Cortex of kidney (tissue), 1 donor: ENCODE measurements at places on chromosomes 7 and 10.

DNA sequence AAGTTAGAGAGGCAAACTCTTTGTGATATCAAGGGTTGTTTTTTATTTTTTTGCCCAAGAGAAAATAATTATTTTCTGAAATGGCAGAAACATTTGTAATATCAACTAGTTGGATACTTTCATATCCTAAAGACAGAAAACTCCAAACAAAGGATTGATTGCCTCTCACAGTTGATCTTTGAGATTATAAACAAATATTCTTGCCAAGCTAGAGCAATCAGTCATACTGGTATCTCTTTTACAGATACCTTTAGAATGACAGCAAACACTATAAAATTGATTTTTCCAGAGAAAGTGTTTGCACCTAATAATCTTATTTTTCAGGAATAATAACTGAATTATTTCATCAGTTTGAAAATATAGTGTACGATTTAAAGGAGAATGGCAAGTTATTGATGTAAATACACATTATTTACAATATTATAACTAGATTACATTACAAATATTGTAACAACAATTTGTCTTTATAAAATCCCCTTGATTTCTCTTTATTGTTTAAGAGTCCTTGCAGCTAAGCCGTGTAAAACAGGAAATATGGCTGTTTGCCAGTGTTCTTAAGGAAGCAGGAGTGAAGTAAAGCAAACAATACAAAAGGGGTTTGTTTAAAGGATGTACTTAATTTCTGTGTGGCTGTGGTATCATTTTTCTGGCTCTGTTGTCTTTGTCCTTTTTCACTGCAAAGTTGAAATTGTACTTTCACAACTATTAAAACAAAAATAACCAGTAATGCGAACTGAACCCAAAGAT, 58.4 kb downstream of the MAPK8 start:
- DNase-seq: no peak

GRCh38 chr10:31261511-31262311, 57.3 kb upstream of the ZEB1 start:
- DNase-seq: no peak

GRCh38 chr10:86265895-86266259, 100.7 kb downstream of the GRID1 start:
- DNase-seq: no peak

DNA sequence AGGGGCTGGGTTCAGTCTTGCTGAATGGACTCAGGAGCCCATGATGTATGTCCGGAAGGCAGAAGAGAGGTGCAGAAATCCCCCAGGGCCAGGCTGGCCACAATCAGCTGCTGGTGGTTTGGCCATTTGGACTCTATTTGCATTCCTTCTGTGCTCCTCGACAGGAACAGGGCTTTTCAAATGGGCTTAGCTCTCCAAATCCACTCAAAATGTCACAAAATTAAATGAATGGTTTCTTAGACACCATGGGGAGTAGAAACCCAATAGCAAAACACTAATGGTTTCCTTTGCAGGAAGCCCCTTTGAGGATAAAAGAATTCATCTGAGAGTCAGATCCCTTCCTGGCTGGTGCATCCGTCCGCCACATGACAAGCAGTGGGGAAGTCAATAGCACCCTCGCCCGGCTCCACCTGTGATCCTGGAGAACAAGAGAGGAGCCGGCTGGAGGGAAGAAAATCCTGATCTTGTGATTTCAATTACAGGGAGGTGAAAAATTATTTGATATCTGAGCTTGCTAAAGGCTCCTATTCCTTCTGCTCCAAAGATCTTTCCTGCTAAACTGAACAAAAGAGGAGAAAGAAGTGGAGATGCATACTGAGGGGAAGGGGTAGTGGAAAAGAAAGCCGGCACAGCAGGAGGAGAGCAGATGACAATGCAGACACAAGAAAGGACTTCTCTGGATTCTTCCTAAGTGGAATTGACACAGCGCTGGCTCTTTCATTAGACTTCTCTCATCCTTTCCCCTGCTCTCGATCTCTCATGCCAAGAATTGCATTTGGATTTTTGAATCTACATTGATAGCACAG, 190.7 kb downstream of the C7orf25 start:
- DNase-seq: no peak

DNA sequence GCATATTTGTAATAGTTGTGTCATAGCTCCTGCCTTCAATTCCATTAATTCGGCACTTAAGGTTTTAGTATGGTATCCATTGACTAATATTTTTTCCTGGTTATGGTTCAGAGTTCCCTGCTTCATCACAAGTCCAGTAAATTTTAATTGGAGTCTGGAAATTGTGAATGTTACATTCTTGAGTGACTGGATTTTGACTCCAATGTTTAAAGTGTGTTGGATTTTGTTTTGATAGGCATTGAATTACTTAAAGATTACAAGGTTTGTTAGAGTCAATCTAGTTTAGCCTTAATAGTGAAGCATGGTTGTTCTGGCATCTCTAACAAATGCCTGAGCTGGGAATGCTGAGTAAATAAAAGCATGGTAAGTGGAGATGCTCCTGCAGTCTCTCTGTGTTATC, 326.6 kb upstream of the IGFBP3 start:
- no peak for DNase-seq

GRCh38 chr10:127370601-127371000, 174.2 kb upstream of the INSYN2A start:
- DNase-seq: no peak

DNA sequence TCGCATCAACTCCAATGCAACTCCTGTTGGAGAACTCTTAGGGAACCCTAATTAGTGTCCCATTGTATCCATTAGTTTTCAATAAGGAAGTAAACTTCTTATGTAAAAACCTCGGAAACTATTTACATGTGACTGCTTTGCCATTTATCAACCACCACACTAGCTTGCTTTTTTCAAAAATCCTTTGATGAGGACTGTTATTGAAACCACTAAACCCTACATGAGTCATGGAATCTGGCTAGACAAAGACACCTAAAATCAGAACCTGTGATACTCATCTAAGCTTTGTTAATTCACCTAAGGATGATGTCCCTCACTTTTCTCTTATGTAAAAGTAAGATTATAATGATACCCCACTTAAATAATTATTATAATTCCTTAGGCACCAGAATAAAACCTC, 414.1 kb upstream of the ETV1 start:
- no peak for DNase-seq

- no peak for DNase-seq
These were observed 36.3 kb downstream of the CUX1 start for GRCh38 chr7:101853684-101854083.

- no peak for DNase-seq
These were observed 23.0 kb downstream of the TMEM120A start for GRCh38 chr7:75971309-75971960.

DNA sequence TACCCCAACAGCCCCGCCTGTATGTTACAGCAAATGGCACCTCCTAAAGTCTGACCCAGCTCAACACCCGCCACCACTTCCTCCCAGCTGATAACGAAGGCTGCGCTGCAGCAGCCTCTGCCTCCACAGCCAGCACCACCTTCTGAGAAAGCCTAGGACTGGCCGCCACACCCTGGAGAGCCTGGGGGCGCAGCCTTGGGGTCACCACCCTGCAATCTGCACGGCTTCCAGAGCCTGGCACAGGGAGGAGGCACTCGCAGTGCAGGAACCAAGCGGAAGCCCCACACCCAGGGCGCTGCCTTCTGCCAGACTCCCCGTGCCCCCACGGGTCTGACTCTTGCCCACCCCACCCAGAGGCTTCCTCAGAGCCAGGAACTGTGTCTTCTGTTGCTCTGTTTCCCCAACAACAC, 112.5 kb downstream of the MAD1L1 start:
- DNase-seq: no peak

- DNase-seq: no peak
These were observed 38.8 kb downstream of the TMEM270 start for GRCh38 chr7:73899731-73900142.

DNA sequence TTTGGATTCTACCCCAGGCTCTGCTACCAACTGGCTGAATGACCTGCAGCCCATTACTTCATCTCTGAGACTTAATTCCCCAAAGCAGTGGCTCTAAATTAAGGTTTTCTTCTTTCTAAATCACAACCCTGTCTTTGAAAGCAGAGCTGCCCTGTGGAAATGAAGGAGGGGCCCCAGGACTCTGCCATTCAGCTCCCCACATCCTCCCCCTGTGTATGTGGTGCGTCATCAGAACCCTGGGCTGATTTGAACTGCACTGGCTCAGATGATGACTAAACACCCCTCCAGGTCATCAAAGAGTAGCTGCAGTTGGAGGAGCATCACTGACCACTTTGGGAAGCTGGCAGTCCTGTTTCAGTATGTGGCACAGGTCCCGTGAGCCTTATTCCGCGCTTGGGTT, 46.6 kb downstream of the BPGM start:
- DNase-seq: no peak

DNA sequence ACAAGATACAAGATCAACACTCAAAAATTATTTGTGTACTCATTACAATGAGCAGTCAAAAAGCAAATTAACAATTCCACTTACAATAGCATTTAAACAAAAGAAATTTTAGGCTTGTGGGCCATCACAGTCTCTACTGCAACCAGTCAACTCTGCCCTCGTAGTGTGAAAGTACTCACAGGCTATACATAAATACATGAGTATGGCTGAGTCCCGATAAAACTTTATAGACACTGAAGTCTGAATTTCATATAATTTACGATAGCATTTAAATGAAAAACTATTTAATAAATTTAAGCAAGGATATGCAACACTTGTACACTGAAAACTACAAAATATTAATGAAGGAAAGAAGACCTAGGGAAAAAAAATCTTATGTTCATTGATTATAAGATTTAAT, 90.1 kb downstream of the ZNF33B start:
- no peak for DNase-seq

DNA sequence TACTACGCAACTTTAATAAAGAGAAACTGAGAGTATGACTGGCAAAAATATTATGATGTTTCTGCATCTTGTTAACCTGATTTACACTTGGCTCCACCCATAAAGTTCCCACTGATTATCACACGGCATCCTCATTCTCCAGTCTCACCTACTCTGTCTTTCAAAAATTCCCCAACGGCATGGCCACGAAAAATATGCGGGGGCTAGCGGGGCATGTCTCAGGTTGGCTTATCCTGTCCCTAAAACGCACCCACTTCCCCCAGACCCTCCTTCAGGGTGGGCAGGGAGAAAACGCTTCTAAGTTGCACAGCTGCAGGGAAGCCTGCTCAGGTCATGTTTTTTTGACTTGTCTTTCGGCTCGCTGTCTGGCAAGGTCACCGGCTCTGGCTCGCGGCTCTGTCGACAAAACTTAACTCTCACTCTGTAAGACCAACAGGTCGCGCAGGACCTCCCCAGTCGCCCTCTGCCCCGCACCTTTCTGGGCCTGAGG, 3.8 kb downstream of the CDK6 start:
- no peak for DNase-seq

DNA sequence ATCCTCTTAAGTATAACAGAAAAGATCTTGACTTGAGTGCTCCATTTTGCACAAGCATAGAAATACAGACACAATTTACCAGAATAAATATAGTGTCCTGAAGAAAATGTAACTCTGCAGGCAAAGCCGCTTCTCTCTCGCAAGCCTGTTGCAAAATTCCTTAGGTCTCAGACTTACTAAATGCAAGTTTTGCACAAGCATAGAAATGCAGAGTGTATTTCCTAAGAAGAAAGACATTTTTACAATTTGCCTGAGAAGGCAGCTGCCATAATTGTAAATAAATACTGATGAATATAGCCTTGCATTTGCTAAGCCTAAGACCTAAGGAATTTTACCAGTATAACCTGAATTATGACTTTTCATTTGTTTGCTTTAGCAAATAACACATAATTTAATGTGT, 67.1 kb downstream of the AGMO start:
- DNase-seq: no peak

DNA sequence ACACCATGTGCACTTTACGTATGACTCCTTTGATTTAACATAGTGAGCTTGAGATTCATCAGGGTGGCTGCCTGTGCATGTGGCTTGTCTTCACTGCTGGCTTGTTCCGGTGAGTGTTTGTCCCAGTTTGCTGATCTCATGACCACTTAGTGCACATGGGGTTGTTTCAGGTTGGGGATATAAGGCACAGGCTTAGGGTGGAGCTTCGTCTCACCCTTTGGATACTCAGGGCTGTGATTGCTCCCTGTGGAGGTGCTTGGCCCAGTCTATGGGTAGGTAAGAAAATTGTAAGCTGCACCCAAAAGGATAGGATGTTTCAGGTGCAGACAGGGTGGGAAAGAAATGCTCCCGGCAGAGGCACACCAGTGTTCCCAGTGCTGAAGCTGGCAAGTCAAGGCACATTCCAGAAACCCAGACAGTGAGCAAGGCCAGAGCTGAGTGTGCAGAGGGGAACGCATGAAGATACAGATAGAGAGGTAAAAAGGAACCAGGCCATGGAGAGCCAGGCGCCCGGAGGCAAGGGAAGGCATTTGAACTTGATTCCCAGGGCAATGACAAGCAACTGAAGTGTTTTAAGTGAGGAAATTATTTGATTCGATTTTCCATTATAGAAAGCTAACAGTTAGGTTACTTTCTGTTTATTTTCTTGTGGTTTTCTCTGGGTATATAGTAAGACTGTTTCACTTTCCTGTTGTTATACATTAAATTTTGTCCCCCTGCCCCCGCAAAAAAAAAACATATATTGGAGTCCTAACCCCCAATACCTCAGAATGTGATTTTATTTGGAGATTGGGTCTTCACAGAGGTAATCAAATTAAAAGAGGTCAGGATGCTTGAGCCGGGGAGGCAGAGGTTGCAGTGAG, 289.8 kb upstream of the KLF6 start:
- no peak for DNase-seq

DNA sequence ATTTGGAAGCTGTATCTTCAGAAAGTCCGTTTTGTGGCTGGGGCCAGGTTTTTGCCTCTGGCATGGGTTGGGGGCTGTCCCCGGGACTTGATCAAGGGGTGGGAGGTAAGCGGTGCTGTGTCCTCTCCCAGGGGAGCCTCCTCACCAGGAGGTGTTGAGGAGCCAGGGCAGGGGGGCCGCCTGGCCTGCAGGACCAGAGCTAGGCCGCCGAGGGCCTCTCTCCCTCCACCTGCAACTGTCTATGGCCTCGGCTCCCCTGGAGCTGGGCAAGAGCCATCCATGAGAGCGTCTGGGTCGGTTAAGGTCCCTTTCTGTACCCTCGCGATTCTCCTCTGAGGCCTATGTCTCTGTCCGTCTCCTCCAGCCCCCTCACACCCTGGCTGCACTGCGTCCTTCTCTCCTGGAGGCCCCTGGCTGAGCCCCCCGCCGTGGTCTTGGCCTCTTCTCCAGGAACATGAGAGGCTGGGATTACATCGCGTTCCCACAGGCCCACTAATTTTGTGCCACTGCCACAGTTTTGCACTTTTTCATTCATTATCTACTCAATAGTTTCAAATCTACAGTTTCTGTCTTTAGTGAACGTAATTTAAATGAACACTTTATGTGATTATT, 20.6 kb downstream of the CALML5 start:
- DNase-seq: no peak

DNA sequence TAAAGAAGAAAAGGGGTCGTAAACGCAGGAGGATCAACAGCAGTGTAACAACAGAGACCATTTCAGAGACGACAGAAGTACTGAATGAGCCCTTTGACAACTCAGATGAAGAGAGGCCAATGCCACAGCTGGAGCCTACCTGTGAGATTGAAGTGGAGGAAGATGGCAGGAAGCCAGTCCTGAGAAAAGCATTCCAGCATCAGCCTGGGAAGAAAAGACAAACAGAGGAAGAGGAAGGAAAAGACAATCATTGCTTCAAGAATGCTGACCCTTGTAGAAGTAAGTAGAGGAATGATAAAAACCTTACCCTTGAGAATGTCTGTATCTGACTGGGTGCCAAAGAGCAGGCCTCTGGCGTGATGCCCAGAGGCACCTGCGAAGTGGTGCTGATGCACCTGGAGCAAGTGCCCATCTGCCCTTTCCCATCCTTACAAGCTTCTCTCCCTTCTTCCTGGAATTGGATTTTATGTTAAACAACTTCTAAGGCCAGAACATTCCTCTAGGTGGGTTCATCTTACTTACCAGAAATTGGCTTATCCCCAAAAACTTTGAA, 86.4 kb upstream of the SAMD8 start:
- DNase-seq: no peak
